ENCODE measurements at places on chromosomes 11 and 22. TPM values are rescaled to one million over a fixed set of nuclear protein-coding genes. Genes with fewer than 3 reads are reported as not detected.

The MPEG1 gene
- polyA plus RNA-seq: 6.8 TPM

DNA sequence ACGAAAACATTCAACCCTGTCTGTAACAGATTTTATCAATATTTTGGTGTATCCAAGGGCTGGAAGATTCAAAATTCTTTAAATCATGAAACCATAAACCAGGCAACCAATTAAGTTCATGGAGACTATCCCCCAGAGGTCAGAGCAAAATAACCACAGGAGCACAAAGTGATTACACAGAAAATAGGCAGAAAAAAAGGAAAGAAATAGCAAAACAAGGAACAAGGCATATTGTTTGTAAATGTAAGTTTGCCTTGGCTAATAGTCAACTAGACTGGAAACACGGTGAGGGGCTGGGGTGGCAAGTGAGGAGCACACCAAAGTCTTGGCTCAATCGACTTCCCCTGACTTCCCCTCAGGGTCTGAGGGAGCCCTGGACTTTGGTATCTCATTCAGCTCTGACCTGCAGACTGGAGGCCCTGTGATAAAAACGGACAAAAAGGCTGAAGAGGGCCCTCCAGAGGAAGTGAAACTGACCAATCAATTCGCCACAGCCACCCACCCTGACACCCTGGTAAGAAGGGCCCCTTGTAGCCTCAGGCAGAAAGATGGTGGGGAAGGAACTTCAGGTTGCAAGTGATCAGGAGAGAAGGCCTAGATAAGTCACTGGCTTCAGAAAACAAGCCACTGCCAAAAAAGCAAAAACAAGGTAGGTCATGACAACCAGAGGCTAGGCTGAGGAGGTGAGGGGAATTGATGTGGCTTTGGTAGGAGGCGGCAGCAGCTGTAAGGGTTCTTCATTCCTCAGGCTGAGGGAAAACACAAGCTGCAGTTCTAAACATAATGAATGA, 1.8 kb downstream of the SIK3 start:
- no peak for DNase-seq

DNA sequence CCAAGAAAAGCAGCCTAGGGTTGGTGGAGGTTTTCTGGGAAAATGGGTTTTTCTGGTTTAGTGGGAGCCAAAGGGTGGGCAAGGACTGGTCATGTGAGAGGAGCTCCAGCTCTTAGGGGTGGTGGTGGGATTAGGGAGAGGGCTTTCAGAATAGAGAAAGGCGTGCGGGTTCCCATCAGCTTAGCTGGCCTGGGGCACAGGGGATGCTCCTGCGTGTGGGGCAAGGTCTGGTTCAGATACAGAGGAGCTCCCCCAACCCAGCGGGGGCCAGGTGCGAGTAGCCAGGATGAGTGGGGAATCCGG, 644 bp downstream of the TMEM134 start:
- DNase-seq: no peak

- peak; percentile 49 for DNase-seq
Measured at GRCh38 chr11:125941619-125942611, 3.9 kb upstream of the VSIG10L2 start.

The MOGAT2 gene
- 1.1 TPM for polyA plus RNA-seq

DNA sequence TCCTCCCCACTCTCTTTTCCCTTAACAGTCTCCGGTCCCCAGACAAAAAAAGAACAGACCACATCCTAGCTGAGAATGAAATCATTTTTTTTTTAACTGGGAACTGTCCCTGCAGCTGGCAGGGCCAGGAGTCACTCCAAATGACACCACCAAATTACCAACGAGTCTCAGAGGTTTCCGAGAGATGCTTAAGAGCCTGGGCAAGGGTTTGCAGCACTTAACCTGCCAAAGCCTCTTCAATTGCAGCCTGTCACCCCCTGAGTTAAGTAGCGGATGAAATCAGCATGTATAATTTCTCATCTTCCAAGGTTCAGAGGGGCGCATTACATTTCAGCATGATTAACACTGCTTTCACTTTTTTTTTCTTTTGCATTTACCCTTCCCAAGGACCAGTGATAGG, 71.8 kb downstream of the TENM4 start:
- DNase-seq: no peak

DNA sequence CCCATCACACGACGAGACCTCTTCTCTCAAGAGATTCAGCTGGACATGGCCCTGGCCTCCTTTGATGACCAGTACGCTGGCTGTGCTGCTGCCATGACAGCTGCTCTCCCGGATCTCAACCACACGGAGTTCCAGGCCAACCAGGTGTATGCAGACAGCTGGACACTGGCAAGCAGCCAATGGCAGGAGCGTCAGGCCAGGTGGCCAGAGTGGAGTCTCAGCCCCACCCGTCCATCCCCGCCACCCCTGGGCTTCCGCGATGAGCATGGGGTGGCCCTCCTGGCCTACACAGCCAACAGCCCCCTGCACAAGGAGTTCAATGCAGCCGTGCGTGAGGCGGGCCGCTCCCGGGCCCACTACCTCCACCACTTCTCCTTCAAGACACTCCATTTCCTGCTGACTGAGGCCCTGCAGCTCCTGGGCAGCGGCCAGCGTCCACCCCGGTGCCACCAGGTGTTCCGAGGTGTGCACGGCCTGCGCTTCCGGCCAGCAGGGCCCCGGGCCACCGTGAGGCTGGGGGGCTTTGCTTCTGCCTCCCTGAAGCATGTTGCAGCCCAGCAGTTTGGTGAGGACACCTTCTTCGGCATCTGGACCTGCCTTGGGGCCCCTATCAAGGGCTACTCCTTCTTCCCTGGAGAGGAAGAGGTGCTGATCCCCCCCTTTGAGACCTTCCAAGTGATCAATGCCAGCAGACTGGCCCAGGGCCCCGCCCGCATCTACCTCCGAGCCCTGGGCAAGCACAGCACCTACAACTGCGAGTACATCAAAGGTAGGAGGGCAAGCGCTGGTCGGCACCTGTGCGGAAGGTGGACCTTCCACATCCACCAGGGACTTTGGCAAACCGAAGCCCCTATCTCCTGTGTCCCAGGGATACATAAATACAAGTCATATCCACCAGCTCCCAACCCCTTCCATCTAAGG, 11.3 kb downstream of the CHRNA10 start:
- no peak for DNase-seq

DNA sequence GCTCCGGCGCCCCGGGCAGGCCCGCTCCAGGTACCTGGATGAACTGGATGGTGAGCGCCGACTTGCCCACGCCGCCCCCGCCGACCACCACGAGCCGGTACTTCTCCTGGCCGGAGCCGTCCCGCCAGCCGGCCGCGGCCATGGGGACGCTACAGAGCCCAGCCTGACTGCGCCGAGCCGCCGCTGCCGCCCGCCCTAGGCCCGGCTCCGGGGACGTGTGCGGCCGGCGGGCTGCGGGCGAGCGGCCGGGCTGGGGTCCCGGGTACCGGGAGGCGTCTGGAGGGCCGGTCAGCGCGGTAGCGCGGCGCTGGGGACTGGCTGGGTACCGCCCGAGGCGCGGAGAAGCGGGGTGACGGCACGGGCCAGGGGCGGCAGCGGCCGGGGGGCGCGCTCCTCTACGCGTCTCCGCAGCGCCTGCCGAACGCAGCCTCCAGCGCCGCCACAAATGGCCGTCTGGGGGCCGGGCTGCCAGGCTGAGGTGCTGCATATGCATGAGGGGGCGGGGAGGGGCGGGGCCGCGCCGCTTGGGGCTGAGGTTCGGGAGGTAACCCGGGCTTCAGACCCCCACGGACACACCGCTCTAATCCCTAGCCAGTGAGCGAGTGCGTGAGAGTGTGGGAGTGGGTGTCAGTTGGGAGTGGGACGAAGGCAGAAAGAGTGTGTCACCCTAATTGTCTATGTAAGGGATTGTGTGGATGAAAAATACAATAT, at the start of gene RRAS2:
RRAS2 (minus strand) TSS at position 455 of the 711 bp plus-strand sequence; CDS start at position 142, 313 bp downstream.
- DNase-seq: peak; percentile 71

DNA sequence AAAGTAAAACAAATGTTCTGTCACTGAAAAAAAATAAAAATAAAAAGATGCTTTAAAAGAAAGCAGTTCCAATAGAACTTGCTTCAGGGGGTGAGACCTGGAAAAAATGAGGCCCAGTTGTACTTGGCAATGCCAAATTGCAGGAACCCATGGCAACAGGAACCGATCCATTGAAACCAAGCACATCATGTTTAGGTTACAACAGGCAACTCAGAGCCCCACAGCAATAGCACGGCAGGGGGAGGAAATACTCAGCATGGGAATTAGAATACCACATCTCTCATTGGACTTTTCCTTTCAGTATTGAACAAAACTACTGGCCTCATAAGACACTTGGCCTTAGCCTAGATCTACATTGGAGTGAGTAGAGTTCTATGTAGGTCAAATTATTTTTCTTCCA, 84.3 kb downstream of the MSANTD4 start:
- no peak for DNase-seq

The DMC1 gene
- polyA plus RNA-seq: 8.1 TPM

DNA sequence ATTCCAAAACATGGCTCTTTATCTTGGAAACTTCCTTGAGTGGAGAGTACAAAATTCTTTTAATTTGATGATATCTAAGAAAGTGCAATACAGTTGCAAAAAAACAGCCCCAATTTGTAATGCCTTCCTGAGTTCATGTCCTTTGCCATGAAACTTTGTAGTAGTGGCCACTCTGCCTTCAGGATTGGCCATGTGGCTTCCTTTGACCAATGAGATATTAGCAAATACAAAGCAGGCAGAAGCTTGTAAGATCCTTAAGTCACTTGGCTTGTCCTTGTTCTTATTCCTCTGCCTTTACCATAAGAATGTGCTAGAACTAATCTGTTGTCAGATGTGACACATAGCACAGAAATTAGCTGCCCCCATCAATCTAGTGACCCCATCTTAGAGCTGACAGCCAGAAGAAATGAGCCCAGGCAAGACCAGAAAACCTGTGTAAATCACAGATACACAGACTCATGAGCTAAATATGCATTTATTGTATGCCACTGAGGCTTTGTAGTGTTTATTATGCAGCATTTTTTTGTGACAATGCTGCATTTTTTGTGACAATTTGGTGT, 29.8 kb upstream of the BLID start:
- no peak for DNase-seq

The TMEM134 gene
- polyA plus RNA-seq: 39.4 TPM

The HOATZ gene
- polyA plus RNA-seq: 0.28 TPM

DNA sequence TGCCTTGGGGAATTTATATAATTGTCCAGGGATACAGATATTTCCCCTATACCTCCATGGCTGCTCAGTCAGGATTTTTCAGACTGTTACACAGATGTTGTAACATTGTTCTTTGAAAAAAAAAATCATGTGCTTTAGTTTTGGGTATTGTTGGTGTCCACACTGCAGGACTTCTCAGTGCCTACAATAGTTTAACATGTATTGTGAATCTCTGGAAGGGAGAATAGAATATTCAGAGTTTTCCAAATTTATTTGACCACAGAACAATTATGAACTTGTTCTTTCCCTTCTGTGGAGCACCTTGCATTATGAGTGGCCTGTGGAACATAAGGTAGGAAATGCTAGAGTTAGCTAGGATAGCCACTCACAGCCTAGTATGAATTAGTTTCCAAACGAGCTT, 14.5 kb downstream of the CRYBA4 start:
- DNase-seq: no peak

- no peak for DNase-seq
Measured at GRCh38 chr11:128733440-128734102, 39.7 kb downstream of the FLI1 start.

The MMP27 gene
- not detected for polyA plus RNA-seq

GRCh38 chr22:49764127-49764581, 63.5 kb downstream of the BRD1 start:
- DNase-seq: no peak
